ENCODE measurements at places on chromosomes 1 and 21.
A peak's percentile ranks its signal among the peaks of the same experiment; 100 is the strongest.

DNA sequence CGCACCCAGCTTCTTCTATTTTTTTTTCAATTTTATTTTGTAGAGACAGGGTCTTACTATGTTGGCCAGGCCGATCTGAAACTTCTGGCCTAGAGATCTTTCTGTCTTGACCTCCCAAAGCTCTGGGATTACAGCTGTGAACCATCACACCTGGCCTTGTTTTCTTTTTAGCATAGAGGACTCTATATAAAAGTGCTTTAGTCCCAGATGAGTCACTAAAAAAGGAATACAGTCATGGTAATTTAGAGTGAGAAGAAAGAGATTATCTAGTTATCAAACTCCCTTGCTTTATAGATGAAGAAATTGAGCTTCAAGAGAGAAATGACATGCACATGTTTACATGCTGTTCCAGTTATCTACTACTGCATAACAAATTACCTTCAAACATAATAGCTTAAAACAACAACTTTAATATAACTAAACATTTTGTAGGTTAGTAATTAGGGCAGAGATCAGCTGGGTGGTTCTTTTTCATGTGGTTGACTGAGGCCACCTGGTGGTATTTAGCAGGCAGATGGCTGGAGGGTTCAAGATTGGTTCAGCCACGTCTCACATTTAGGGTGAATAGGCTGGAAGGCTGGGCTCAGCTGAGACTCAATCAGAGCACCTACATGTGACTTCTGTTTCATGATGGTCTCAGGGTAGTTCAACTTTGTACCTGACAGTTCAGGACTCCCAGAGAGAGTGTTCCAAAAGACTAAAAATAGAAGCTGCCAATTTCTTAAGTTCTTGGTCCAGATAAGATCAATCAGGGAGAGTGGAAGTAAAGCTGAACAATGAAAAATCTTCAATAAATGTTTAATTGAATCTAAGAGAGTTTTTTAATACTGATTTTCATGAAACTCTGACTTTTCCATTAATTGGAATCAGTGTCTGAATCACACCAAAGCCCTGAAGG, 16.9 kb upstream of the MTF2 start:
- DNase-seq: peak; percentile 23

- peak; percentile 75 for DNase-seq
Observed at GRCh38 chr1:101781201-101781831, 215.4 kb downstream of the OLFM3 start.

- no peak for DNase-seq
Observed at GRCh38 chr21:42382915-42383314, 12.9 kb downstream of the TMPRSS3 start.

GRCh38 chr21:44291078-44291935, 5.6 kb downstream of the AIRE start:
- DNase-seq: no peak

GRCh38 chr1:33120436-33121231, 39.7 kb downstream of the AZIN2 start:
- DNase-seq: no peak

GRCh38 chr1:157239936-157240335, 101.7 kb upstream of the ETV3 start:
- no peak for DNase-seq

- DNase-seq: no peak
Observed at GRCh38 chr1:197127246-197127912, 19.1 kb downstream of the ASPM start.

GRCh38 chr1:15799928-15800835, 7.3 kb downstream of the UQCRHL start:
- DNase-seq: no peak

- DNase-seq: no peak
Observed at GRCh38 chr1:41689558-41689981, 205.1 kb upstream of the EDN2 start.

DNA sequence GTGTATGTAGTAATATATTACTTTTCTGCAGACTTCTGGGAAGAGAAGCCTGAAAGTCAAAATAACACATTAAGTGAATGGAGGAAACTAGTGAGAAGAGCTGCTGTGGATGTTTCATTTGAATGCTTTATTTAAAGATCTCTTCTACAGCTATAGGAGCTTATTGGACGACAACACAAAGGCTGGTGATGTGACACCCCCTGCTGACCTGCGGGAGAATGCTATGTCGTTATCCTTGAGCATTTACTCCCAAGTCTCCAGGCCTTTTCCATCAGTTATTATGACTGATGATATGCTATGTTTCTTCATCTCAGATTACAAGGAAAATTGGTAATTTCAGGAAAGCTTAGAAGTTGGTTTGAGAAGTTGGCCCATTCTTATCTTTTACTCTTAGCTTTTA, 22.3 kb upstream of the PLA2G4A start:
- no peak for DNase-seq

- no peak for DNase-seq
Observed at GRCh38 chr1:8584316-8584715, 233.1 kb downstream of the RERE start.

- DNase-seq: no peak
Observed at GRCh38 chr1:196546272-196547111, 61.7 kb downstream of the KCNT2 start.

- DNase-seq: peak; percentile 9
Observed at GRCh38 chr1:94522304-94522703, 19.3 kb downstream of the F3 start.
